Amniotic stem cell (primary cell): ENCODE measurements at places on chromosomes 11 and 22.

DNA sequence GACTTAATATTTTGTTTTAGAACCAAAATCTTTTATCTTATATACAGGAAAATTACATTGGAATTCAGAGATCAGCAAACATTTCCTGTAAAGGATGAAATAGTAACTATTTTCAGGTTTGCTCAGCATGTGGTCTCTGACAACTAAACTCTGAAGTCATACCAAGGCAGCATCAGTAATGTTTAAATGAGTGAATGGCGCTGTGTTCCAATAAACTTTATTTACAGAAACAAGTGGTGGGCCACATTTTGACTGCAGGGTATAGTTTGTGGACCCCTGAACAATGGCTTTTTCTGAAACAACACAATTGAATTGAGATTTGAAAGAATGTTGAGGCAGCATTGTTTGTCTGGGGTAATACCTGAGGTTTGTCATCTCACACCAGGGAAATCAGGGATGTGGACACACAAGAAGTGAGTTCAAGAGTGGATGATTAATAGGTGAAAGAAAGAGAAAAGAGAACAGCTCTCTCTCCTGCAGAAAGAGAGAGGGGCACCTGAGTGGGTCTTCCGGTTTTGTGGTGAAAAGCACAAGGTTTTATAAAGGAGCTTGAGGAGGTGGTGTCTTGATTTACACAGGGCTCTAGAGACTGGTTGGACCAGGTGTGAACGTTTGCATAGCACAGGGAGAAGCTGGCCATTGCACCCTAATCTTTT is 113.5 kb upstream of the VPREB1 start:
- no peak for DNase-seq

- DNase-seq: no peak
Measured at GRCh38 chr11:42465623-42466022, 846.2 kb upstream of the API5 start.

- no peak for DNase-seq
Measured at GRCh38 chr11:100515087-100515486, 172.0 kb upstream of the ARHGAP42 start.

- no peak for DNase-seq
Measured at GRCh38 chr11:32213223-32213622, 122.3 kb downstream of the RCN1 start.

GRCh38 chr11:66559142-66559865 is 9.1 kb downstream of the CTSF start:
- DNase-seq: no peak

DNA sequence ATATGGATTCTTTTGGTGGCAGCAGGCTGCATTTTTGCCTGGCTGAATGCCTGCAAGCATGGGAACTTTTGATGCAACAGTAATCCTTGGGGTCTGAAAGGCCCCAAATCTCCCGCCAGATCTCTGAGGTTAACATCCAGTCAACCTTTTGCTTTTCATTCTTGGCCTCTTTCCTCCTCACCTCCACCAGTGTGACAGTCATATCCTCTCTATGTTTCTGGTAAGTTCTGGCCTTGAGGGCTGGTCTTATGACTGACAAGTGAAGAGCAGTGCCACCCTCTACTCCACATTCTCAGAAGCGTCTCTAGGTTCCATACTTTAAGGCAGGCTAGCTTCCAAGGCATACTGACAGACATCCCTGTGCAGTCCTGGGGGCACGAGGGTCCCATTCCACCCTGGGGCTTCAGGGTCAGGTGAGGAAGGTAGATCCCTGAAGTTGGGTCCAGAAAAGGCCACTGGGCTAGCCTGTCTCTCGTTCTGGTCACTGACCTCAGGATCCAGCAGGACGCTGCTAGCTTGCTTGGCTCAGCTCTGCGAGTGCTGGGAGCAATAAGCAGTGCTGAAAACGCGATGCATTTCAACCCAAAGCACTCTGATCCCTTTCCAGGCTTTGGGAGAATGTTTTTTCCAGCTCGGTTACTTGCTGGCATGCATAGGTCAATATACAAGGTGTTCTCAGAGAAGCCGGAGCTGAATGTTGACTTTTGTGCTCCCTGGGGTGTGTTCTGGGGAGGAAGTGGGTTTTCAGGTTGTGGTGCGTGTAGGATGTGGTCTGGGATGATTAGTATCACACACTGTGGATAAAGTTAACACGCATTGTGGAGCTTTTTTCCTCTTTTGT is 75.2 kb downstream of the PTPRJ start:
- no peak for DNase-seq

- no peak for DNase-seq
Measured at GRCh38 chr11:5983443-5983842, 3.3 kb downstream of the OR52L1 start.

- no peak for DNase-seq
Measured at GRCh38 chr11:22405377-22405776, 67.2 kb downstream of the SLC17A6 start.

- no peak for DNase-seq
Measured at GRCh38 chr11:65132238-65132987, 1.9 kb downstream of the SYVN1 start.

DNA sequence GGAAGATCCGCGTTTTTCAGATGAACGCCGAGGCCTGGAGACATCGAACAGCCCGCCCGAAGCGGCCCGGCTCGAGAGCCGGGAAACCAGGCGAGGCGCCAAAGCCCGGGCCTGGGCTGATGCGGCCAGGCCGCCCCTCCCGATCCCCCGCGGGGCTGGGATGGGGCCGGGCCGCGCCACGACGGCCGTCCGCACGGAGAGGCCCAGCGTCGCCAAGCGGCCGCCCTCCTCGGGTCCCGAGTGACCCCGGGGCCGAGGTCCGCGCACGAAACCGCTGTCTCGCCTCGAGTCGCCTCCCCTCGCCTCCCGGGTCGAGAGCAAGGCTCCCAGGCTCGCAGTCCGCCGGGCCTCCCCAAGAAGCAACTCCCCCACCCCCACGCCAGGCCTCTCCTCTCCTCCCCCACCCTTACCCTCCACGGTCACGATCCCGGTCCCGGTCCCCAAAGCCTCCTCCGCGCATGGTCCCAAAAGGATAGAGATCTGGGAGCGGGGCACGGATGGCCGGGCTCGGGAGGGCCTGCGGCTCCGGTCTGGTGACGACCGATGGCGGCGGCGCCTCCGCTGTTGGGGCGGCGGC is 482 bp downstream of the DDX17 start:
- peak; percentile 29 for DNase-seq

GRCh38 chr11:16356761-16357393 is 531 bp upstream of the SOX6 start:
- DNase-seq: no peak

DNA sequence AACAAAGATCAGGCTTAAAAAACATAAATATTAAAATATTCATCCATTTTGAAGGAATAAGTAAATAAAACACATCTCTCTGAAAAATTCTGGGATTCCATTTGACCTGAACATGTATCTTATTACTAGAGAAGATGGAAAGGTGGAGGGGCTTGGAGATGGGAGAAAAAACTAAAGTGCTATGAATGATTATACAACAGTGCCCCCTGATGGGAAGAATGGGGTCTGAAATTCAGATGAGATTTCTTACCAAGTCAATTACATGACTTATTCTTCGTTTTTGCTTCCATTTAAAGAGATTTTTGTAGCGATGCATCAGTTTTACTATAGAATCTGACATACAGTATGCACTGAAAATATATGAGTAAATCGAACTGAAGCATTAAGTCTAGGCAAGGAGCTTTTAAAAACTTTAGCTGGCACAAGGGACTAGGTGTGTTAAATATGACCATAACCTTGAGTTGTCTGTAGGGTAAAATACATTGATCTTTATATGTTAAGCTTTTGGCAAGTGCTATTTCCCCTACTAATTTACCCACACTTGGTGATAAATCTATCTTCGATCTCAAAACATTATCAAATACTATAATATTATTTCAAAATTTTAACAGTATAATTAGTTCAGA is 718.8 kb downstream of the CNTN5 start:
- DNase-seq: no peak

DNA sequence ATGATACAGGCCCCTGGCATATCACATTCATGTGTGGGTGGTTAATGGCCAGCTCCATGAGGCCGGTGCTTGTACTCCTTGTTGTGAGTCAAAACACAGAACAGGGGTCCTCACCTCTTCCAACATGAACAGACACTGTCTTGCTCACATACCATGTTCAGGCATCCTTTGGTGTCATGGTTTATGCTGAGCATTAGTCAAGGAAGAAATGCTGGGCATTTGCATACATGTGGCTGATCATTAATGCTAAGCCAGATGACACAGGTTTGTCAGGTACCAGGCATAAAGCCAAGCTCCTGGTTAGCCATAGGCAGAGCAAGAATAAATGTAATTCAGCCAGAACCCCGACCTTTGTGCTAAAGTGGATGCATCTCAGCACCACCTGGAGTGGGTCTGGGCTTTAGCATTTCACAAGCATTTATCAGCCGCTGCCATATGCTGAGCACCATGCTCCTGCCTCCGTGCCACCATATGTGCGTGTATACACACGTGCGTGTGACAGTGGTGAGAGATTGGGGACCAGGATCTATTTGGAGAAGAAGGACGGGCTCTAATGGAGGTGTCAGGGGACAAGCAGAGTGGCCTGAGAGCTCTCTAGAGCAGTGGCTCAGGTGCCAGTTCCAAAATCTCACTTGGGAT is 55.0 kb downstream of the MICAL2 start:
- DNase-seq: no peak

- DNase-seq: no peak
Measured at GRCh38 chr11:45454917-45455401, 168.8 kb upstream of the SYT13 start.

DNA sequence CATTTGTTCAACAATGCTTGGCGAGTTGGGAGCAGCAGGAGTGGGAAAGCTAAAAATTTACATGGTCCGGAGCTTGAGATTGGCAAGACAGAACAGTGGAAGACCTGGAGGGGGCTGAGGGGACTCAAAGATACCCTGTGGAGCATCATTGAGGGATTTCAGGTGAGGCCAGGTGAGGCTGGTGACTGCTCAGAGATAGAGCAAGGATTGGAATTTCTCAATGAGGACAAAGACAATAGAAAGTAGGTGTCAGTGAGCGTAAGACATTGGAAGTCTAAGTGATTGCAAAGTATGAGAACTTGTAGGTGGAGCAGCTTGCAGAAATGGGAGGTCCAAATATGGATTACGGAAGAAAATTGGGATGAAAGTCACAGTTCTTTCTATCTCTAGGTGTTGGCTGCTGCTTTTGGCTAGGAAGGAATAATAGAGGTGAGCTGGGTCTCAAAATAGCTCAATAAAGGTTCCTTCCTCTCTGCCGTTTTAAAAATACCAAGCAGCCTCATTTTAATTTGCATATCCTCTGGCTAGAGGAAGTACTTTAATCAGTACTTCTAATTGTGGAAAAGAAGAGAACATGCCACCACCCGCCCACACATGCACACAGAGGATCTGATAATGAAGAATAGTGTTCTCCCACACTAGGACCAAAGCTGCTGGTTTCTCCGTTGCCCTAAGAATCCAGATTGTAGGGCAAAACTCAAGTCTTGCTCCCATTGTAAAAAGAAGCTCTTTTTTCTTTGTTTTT is 41.8 kb upstream of the SORL1-AS1 start:
- DNase-seq: no peak

GRCh38 chr11:107591378-107592230 is 657 bp downstream of the ELMOD1 start:
- DNase-seq: no peak

DNA sequence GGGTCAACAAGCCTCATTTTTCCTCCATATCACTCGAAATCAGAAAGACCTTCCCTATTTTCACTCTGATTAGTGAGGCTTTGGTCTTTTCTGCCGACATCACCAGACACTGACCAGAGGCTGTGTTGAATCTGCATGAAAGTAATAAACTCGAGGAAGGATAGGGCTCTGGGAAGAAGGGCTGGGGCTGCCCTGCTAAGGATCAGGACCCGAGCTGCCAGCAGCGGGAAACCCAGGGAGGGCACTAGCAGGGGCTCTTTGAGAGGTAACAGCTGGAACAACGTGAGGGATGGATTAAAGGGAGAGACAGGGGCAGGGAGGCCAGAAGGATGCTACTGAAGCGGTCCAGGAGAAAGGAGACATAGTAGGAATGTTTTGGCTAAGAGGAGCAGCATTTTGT is 377.5 kb upstream of the NARS2 start:
- DNase-seq: no peak

DNA sequence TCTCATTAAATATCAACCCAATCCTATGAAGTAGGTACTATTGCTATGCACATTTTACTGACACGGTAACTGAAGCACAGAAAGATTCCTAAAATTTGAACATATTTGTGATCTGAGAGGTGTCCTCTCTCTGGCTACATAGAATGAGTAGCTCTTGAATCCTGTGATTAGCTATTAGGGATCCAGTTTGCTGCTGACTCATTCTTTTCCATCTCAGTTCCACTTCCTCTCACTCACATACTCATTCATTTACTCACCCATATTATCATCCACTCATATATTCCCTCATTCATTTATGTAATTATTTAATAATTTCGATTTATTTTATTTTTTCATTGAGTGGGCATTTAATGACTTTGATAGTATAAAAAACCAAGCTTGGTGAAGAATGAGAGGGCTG is 42.7 kb downstream of the OR5B17 start:
- no peak for DNase-seq

GRCh38 chr11:304061-304506 is 3.5 kb upstream of the IFITM2 start:
- DNase-seq: no peak

- no peak for DNase-seq
Measured at GRCh38 chr11:95307286-95307685, 76.3 kb upstream of the SESN3 start.

DNA sequence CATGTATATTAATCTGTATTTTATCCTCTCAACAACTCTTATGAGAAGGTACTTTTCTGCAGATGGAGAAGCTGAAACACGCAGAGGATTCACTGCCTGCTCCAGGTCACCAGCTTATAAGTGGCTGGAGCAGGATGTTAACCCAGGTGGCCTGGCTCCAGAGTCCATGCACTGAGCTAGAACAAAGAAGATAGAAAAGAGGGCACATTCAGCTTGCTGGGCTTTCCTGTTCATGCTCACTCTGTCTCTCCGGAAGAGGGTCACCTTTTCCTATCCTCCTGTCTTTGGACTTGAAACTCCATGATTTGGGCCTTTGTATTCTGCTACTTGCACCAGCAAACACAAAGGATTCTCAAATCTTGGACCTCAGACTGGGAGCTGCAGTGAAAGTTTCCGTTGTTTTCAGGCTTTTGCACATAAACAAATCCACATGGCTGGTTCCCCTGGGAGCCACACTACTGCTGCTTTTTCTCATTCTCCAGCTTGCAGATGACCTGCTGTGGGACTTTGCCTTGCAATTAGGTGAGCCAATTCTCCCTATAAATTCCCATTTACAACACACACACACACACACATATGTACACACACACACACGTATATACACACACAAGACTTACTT is 117.3 kb upstream of the GRK3 start:
- no peak for DNase-seq

- no peak for DNase-seq
Measured at GRCh38 chr11:128551611-128552335, 35.6 kb downstream of the ETS1 start.

- no peak for DNase-seq
Measured at GRCh38 chr22:24146194-24146616, 35.1 kb upstream of the SUSD2 start.

- no peak for DNase-seq
Measured at GRCh38 chr11:2293531-2293971, 8.2 kb downstream of the C11orf21 start.

DNA sequence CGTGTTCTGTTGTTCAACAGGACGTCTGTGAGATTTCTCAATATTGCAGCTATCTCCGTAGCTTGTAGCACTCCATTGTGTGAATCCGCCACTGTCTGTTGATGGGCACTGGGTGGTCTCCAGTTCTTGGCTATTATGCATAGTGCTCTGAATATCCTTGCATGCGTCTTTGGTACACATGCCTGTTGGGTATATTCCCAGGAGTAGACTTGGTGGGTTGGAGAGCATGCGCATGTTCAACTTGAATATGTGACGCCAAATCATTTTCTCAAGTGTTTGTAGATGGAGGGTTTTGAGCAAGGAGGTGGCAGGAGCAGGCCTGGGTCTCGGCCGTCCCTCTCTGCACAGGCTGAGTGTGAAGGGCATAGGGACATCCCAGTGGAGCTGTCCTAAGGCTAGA is 24.8 kb upstream of the TSKU start:
- DNase-seq: no peak
